ENCODE measurements at places on chromosomes 11 and 22. TPM values are rescaled to one million over a fixed set of nuclear protein-coding genes. Genes with fewer than 3 reads are reported as not detected.

- no peak for DNase-seq
These were observed 274.9 kb upstream of the MPPED2 start for GRCh38 chr11:30861064-30861463.

- no peak for DNase-seq
These were observed 1.2 kb upstream of the TIMP3 start for GRCh38 chr22:32800158-32800882.

DNA sequence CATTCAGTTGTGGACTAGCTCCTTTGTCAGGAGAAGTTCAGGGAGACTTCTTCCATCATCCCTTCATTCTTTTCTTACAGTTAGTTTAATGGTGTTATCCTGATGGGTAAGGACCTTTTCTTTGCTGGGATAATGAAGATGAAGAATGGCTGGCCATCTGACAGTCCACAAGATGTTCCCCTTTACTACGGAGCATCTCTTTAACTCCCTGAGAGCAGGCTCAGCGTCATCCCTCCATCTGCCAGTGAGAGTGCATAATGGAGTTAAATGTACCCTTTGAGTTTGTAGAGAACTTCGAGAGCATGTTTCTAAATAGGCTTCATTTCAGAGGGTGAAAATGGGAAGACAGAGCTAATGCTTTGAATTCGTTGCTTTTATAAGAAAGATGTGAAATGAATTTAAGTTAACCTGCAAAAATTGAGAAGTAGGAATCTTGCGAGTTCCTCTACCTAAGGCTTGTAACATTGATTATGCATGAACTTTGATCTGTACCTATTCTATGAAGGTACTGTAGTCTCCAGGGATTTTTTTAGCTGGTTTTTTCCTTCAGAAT is 1.7 kb downstream of the EP300 start:
- DNase-seq = no peak

DNA sequence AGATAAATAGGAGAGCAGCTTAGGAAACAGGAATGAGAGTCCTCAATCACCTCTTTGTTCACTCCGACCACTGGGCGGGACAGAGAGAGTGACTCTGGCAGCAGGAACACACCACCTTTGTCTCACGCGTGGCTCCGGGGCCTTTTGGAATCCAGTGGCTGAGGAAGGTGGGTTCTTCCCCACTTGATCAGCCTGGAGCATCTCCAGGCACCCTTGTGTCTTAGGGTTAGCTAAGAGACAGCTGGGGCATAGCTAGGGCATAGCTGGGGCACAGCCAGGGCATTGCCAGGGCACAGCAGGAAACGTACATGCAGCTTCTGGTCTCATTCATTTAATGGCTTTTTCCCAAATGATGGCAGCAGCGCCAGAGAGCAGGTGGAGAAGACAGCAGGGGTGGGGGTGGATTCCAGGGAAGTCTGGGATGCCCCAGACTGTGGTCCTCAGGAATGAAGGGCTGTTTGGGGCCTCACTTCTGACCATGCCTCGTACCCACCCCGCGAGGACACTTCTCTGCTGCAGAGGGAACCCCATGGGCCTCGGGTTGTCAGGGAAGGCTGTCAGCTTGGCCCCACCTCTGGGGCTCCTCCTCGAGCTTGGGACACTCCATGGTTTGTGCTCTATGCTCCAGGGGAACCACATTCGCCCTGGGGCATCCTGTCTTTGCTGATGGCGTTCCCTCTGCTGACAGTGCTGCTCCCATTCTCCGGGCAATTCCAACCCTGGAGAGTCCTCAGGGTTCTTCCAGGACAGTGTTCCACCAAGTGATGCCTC is 30.4 kb upstream of the SHANK2 start:
- DNase-seq = no peak

MUC6 gene
- not detected for polyA plus RNA-seq
